Activated CD4-positive, alpha-beta memory T cell treated with anti-CD3 and anti-CD28 coated beads, Interleukin-2, amount 10 ng/mL, durations not matched to agents 7 days and 5 days (primary cell): ENCODE measurements at places on chromosomes 6 and 20. TPM values are rescaled to one million over a fixed set of nuclear protein-coding genes. Genes with fewer than 3 reads are reported as not detected.

Gene KCNS1
- total RNA-seq = 0.13 TPM

Gene MMP24
- not detected for total RNA-seq

Gene TREM1
- total RNA-seq = not detected

Gene RAD21L1
- not detected for total RNA-seq

Gene PRPF6
- total RNA-seq = 58.4 TPM

Gene OTOR
- not detected for total RNA-seq

Gene PAK1IP1
- 10.1 TPM for total RNA-seq

Gene WFDC10B
- not detected for total RNA-seq

- DNase-seq = no peak
- H3K27ac ChIP-seq = no peak overlapping the region
- no peaks in the 10 kb centered on the region for H3K4me1 ChIP-seq
- H3K27me3 ChIP-seq = peaks cover 10% of the 10 kb centered on the region
Measured at GRCh38 chr20:58584051-58584824, 66.8 kb upstream of the STX16 start.

DNA sequence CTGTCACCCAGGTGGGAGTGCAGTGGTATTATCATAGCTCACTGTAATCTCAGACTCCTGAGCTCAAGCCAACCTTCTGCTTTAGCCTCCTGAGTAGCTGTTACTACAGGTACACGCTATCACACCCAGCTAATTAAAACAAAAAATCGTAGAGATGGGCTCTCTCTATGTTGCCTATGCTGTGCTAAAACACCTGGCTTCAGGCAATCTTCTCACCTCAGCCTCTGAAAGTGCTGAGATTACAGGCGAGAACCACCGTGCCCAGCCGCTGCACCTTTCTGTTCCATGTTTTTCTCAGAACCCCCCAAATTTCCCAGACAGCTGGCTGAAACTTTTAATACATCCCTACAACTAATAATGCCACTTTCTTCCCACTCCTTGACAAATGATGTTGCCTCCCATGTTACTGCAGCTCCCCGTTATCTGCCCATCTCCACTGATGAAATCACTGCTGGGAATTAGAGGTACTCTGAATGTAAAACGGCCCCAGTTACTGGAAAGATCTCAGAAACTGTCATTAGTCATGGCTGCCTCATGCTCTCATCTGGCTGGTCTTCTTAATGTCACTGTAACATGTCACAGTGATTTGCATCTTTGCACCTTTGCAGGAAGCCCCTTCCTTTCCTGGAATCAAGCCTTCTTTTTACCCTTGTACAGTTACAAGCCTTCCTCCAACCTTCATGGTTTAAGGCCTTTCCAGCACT, 697.5 kb downstream of the PRKN start:
- no peak overlapping the region for H3K4me3 ChIP-seq
- peaks cover 13% of the 10 kb centered on the region for H3K4me1 ChIP-seq
- no peak overlapping the region for H3K27ac ChIP-seq
- DNase-seq = no peak
- H3K27me3 ChIP-seq = no peaks in the 10 kb centered on the region

DNA sequence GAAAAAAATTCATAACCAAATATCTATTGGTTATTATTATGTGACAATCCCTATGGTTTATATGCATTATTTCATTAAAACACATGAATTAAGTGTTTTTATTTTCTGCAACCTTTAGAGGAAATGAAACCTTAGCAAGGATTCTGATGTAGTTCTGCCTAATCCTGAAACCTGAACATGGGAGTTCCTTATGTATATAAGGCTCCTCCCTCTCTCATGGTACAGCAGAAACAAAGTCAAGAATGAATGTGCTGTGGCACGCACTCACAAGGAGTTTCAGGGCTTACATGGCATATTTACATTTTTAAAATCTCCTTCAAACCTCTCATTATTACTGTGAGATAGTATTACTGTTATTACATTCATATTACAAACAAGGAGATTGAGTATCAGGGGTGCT, 426.4 kb upstream of the CITED2 start:
- no peaks in the 10 kb centered on the region for H3K36me3 ChIP-seq
- H3K4me3 ChIP-seq = no peak overlapping the region
- H3K27ac ChIP-seq = no peak overlapping the region
- no peaks in the 10 kb centered on the region for H3K4me1 ChIP-seq
- peaks cover 2% of the 10 kb centered on the region for H3K27me3 ChIP-seq

DNA sequence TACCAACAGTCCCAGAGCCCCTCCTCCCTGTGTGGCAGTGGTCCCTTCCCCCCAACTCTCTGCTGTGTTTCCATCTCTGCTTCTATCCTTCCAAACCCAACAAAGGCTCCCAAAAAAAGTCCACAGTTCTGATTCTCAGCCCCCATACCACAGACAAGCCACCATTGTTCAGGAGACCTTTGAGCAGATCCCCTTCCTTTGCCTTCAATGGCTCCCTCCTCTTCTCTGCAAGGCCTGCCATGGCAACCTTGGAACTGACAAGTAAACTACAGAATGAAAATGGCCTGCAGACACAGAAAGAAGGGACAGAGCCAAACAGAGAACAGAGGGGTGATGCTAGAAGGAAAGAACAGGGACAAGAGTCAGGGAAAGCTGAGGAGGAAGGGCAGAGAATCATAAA, 23.2 kb downstream of the OR2H2 start:
- H3K4me1 ChIP-seq = no peaks in the 10 kb centered on the region
- H3K27me3 ChIP-seq = no peaks in the 10 kb centered on the region
- DNase-seq = no peak
- H3K27ac ChIP-seq = no peak overlapping the region
- H3K36me3 ChIP-seq = peaks cover 16% of the 10 kb centered on the region
- H3K4me3 ChIP-seq = no peak overlapping the region

DNA sequence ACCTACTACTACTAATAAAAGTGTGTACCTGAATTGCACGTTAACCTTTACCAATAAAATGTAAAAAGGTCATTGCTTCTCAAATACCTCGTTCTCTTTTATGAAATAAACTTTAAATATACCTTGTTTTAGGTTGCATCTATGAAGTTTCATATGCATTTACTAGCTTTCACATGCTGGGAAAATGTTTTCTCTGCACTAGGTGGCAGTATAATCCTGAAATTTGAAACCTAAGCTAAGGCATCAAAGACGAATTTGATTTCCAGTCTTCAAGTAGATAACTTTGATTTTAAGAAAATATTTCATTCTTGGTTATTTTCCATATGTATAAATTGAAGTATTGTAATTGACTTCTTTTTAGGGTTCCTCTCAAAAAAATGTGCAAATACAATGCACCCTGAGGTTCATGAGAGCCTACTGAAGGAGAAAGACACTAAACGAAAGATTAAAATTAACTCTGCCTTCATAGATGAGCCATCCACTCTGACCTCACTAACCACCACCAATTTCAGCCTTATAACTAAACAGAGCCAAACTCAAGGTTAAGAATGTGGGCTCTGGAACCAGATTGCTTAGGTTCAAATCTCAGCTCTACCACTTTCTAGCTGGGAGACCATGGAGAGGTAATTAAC, 7.3 kb upstream of the COL9A1 start:
- peaks cover 27% of the 10 kb centered on the region for H3K27me3 ChIP-seq
- H3K27ac ChIP-seq = no peak overlapping the region
- no peak for DNase-seq

DNA sequence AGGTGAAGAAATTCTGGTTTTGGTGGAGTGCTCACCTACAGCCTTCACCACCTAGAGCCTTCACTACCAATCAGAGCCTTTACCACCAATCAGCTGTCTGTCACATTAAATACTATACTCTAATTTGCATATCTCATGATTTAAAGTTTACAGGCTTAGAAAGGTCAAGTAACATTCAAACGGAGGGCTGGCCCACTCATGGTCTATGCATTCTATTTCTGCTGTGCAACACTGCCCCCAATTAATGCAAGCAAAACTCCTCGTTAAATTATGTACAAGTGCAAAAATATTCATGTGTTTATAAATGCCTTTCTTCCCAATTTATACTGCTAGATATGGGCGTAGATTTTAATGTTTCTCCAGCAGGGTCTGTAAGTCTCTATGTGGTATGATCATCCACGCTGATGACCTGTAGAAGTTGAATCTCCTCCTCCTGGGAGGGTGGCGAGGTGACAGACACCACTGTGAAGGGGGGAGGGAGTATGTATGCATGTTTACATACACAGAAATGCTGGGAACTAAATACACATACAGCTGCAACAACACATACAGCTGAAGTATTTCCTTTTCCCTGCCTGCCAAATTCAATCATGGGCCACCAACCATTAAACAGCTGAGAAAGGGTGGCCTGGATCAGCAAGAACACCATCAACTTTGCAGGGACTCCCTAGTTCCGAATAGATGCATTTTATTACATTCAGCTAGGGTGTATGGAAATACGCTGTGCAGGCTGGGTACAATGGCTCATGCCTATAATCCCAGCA, 13.1 kb downstream of the RRAGD start:
- H3K27ac ChIP-seq = no peak overlapping the region
- no peak overlapping the region for H3K4me3 ChIP-seq
- no peaks in the 10 kb centered on the region for H3K4me1 ChIP-seq
- no peaks in the 10 kb centered on the region for H3K36me3 ChIP-seq
- no peak for DNase-seq

DNA sequence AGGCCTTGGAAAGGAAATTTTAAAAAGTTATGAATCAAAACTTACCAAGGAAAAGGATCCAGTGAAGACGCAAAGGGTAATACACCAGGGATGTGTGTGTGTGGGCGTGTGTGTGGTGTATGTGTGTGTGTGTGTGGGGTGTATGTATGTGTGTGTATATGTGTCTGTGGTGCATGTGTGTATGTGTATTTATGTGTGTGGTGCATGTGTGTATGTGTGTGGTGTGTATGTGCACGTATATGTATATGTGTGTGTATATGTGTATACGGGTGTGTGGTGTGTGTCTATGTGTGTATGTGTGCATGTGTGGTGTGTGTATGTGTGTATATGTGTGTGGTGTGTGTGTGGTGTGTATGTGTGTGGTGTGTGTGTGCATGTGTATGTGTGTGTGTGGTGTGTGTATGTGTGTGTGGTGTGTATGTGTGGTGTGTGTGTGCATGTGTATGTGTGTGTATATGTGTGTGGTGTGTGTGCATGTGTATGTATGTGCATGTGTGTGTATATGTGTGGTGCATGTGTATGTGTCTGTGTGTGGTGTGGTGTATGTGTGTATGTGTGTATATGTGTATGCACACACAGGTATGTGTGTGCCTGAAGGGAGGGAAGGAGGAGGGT, 176.1 kb upstream of the SUPT3H start:
- H3K4me1 ChIP-seq = peaks cover 32% of the 10 kb centered on the region
- H3K4me3 ChIP-seq = no peak overlapping the region
- no peak for DNase-seq
- H3K36me3 ChIP-seq = peaks cover 23% of the 10 kb centered on the region

GRCh38 chr6:139940741-139941729, 566.6 kb upstream of the CITED2 start:
- H3K4me1 ChIP-seq = peaks cover 3% of the 10 kb centered on the region
- H3K27me3 ChIP-seq = no peaks in the 10 kb centered on the region
- H3K4me3 ChIP-seq = no peak overlapping the region
- no peak for DNase-seq
- no peaks in the 10 kb centered on the region for H3K36me3 ChIP-seq

DNA sequence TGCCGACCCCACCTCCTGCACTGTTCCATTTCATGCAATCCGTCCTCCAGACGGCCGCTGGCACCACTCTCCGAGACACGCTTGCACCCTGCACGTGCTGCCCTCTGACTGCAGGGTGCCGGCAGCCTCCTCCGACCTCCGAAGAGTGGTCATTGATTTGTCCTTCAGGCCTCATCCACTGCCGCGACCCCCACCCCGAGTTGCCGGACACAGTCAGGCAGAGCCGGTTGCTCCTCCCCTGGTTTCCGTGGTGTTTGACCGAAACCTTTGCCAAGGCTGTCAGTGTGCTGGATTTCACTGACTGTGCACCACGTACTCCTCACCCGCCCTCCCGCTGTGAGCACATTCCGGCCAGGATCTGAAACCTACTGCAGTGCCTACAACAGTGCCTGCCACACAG, 156.4 kb upstream of the PDE10A start:
- no peaks in the 10 kb centered on the region for H3K36me3 ChIP-seq
- no peak overlapping the region for H3K27ac ChIP-seq
- no peaks in the 10 kb centered on the region for H3K4me1 ChIP-seq
- H3K27me3 ChIP-seq = peaks cover 18% of the 10 kb centered on the region
- DNase-seq = no peak

DNA sequence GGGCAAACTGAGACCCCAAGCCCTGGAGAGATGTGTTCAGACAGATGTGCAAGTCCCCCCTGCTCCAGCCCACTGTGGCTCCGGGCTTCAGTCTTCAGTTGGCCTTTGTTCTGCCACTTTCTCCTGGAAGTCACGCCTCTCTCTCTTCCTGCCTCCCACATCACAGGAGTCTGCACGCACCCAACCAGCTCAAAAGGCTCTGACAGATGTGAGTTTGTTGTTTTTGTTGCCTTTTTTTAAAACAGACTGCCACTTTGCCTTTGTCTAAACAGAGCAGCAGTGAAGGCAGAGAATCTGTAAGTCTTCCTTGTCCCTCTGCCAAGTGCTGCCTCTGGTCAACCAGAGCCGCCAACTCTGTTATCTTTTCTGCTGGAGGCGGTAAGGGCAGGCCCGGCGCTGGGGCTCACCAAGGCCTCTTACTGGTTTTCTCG, 149.7 kb downstream of the TFAP2C start:
- H3K27ac ChIP-seq = no peak overlapping the region
- H3K4me3 ChIP-seq = no peak overlapping the region
- DNase-seq = no peak
- H3K36me3 ChIP-seq = no peaks in the 10 kb centered on the region
- H3K4me1 ChIP-seq = no peaks in the 10 kb centered on the region

- DNase-seq = no peak
- no peaks in the 10 kb centered on the region for H3K36me3 ChIP-seq
- no peaks in the 10 kb centered on the region for H3K27me3 ChIP-seq
- no peak overlapping the region for H3K27ac ChIP-seq
- H3K4me3 ChIP-seq = no peak overlapping the region
Measured at GRCh38 chr6:8361259-8361658, 74.1 kb downstream of the SLC35B3 start.

GRCh38 chr20:46803123-46804020, 91.3 kb upstream of the EYA2 start:
- peaks cover 23% of the 10 kb centered on the region for H3K27me3 ChIP-seq
- H3K36me3 ChIP-seq = no peaks in the 10 kb centered on the region
- H3K27ac ChIP-seq = no peak overlapping the region
- DNase-seq = no peak
- no peaks in the 10 kb centered on the region for H3K4me1 ChIP-seq

- H3K27ac ChIP-seq = no peak overlapping the region
- H3K4me1 ChIP-seq = no peaks in the 10 kb centered on the region
- H3K4me3 ChIP-seq = no peak overlapping the region
- DNase-seq = no peak
Measured at GRCh38 chr6:108993876-108994275, 100.8 kb downstream of the SESN1 start.
